Fibroblast of skin of abdomen (primary cell): ENCODE measurements at places on chromosomes 2 and 18.

DNA sequence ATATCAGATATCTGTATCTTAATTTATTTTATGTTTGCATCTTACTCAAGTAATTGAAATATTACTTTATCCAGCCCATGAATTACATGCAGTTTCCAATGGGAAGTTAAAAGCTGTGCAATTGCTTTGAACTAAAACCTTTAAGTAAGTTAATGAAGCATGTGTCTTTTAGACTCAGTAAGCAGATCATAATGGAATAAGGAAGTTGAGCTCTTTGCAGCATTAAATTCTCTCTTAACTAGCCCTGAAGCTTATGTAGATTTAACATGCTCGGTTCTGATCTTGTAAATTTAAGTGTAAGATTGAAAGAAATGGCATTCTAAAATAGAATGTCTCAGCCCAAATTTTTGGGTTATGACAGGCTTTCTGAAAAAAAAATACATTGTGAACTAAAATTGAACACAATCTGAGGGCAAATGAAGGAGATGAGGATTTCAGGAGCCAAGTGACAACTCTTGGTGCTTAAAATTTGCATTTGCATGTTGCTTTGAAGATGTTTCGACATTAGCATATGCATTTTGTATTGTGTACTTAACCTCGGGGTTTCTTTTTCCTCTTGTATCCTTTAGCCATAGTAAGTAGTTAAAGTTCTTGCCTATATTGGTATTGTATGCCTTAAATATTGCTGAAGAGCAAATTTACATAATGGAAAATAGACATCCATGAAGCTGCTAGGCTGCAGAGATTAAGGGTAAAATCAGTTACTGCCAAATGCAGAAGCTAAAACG is 297.8 kb upstream of the KCNJ3 start:
- DNase-seq = no peak

- peak; percentile 88 for DNase-seq
Measured at GRCh38 chr2:84906900-84907714, 1.7 kb downstream of the TMSB10 start.

- no peak for DNase-seq
Measured at GRCh38 chr2:197339016-197339415, 28.4 kb upstream of the ANKRD44 start.

DNA sequence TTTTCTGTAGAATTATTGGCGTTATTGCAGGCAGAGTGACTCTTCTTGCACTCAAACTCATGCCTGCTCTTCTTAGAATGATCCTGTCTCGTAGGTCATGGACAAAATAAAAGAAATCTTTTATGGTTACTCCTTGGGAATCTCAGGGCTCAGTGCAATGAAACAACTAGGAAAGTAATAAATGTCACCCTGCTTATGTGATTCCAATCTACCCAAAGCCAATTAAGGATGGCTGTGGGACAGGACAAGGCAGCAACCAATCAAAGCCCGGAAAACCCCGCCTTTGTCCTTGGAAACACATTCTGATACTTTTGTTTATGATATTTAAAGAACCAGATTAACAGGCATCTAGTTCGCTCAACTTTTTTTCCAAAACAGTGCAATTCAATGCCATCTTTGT is 53.0 kb downstream of the GRB14 start:
- no peak for DNase-seq

- no peak for DNase-seq
Measured at GRCh38 chr18:48074929-48075706, 144.7 kb upstream of the SMAD2 start.

DNA sequence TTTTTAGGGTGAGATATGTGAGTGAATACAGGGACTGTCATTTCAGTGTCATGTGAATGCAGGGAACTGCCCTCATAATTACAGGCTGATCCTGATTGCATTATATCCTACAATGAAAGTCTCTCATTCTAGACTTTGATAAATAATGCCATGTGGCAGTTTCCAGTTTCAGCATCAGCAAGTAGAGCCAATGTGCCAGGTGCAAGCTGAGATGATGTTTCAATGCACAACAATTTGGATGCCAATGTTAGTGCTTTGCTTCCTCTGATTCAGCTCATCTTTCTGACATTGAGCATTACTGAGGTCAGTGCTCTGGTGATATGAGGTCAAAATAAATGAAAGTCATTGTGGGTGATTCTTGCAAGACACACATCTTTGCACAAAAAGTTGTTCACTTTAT is 63.7 kb upstream of the TFPI start:
- DNase-seq = no peak

GRCh38 chr18:69580107-69580506 is 179.4 kb downstream of the DOK6 start:
- DNase-seq = peak; percentile 13

- DNase-seq = no peak
Measured at GRCh38 chr2:42567806-42568400, 529 bp upstream of the MTA3 start.

- DNase-seq = no peak
Measured at GRCh38 chr2:203104273-203104672, 89.6 kb downstream of the NBEAL1 start.

DNA sequence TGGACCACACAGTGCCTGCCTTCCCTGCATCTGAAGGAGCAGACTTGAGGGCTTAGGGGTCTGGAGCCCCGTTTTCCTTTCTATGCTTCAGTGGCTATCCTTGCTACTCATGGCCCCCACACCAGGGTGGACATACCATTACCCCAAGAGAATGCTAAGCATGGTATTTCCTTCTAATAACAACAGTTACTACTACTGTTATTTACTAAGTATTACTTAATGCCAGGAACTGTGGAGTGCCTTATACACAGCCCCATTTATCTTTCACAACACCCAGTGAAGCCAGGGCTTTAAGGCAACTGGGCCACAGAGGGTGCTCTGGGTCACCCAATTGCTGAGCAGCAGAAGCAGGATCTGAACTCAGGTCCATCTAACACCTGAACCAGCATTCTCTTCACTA is 5.8 kb upstream of the PAX8 start:
- DNase-seq = peak; percentile 37

DNA sequence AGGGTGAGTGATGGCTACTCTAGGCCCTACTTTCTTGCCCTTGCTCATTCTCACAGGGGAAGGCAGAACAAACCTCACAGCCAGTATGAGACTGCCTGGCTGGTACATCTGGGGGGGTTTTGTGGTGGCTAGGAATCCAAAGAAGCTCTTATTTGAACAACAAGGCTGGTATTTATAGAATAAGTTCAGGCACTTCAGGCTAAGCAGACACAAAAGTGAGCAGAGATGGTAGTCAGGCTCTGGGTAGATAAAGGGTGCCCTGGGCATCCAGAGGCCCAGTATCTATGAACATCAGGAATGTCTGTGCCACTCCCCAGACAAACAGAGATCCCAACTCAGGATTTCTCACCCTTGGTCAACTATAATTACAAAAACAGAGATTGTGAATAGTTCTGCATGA is 57.2 kb upstream of the RTN4 start:
- DNase-seq = peak; percentile 57

DNA sequence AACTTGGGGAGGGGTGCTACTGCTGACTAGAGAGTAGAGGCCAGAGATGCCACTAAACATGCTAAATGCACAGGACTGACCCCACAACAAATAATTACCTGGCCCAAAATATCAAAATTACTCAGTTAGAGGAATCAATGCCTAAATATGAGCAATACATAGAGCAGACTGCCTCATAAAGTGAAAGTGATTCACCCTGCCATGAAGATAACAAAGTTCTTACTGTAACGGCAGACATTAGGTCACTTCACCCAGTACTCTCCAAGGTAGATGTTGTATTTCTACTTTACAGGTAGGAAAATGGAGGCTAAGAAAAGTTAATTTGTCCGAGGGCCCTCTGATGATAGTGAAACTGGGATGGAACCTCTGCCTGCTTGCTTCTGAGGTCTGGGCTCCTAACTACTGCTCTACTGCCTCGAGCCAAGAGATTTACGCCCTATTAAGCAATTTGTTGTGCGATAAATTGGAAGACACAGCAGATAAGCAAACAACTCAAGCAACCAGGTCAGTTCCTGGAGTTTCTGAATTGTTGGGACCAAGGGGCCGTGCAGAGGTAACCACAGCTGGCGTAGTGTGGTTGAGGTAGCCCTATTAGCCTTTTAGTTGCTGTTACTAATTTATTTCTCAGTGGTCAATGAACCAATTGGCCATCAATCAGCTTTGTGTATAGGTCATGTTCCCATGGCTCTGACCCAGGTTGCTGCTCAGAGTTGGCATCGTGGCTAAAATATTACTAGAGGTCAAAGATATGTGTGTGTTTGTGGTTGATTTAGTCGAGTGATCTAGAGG is 4.8 kb downstream of the DHRS9 start:
- DNase-seq = no peak

- no peak for DNase-seq
Measured at GRCh38 chr2:11661891-11662435, 8.0 kb downstream of the NTSR2 start.

GRCh38 chr2:60699617-60700016 is 56.5 kb upstream of the PAPOLG start:
- no peak for DNase-seq

DNA sequence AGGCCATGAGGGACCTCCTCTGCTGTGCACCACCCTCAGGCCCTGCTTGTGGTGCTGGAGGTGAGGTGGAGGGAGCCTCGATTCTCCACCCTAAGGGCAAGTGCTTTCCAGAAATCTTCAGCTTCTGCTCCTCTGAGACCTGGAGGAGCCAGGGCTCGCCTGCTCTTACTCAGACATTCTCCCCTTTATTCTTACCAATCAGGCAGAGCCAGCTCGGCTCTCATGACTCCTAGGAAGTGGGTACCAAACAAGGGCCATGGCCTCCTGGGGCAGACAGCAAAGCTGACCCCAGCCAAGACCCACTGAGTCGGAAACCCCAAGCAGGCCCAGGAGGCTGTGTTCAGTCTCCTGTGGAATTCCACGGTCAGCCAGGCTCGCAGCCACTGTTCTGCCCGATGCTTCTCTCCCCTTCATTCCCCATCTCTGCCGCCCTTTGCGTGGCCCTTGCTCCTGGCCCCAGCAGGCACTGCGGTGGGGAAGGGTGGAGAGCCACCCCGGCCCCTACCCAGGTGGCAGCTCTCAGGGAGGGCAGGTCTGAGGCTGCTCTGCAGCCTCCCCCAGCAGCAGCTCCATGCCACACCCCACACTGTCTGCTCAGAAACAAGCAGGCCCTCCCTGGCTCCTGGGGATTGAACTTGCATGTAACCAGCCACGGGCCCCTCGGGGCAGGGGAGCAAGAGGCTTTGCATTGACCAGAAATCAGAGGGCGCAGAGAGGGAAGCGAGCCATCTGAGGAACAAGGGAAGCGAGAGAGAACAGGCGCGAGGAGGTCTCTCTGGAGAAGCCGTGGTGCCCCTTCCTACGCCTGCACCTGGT is 24.0 kb downstream of the HS1BP3 start:
- DNase-seq = no peak

- no peak for DNase-seq
Measured at GRCh38 chr2:37665604-37666362, 5.7 kb downstream of the CDC42EP3 start.
